ENCODE measurements at places on chromosomes 12 and 14. TPM values are rescaled to one million over a fixed set of nuclear protein-coding genes. Genes with fewer than 3 reads are reported as not detected.

- DNase-seq, result no peak
Measured at GRCh38 chr14:95404583-95404982, 84.9 kb upstream of the CLMN start.

DNA sequence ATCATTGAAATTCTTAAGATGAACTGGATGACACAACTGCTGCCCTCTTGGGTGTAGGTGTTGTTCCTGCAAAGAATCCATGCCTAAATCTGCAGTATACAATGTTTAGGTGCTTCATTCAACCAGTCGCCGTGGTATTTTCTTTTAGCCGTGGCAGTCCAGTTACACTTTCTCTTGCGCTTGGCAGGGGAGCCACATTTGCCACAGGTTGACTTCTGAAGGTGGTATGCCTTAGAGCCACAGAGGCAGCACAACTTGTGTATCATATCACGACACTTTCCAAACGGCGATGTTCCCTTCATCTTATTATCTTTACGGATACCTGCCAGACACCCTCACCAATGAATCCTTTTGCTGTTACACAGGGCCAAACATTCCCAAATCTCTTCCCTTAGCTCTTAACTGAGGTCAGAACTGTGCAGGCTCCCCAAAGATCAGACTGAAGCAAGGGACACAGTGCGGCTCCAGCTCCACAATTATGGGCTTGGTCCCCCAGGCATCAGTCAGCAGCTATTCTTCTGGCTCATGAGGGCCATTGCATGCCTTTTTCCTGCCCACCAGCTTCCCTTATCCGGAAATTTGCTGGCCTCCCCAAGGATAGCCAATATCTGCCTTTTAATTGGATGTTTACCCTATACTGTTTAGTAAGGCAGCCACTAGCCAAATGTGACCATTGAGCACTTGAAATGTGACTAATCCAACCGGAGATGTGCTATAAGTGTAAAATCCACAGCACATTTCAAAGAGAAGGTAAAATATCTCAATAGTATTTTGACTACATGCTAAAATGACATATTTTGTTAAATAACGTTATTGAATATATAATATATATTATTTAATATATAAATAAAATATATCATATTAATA, 50.7 kb downstream of the SENP1 start:
- DNase-seq, result no peak

DNA sequence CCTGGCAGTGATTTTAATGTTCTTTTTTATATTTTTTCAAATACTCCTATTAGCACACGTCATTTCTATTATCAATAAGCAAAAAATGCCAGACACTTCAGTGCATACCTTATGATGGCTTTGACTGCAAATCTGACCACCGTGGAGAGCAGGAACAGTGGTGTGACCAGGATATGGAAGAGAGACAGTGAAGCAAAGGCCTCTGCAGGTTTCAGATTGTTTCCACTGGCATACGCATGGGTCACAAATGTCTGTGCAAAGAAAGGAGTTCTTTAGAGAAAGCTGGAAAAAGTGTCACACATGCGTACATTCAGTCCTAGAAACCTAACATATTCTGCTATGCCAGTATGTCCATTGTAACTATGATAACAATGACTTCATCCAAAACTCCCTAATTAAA, 47.3 kb downstream of the ABCC9 start:
- no peak for DNase-seq

The ENDOU gene
- polyA plus RNA-seq, result 0.35 TPM

DNA sequence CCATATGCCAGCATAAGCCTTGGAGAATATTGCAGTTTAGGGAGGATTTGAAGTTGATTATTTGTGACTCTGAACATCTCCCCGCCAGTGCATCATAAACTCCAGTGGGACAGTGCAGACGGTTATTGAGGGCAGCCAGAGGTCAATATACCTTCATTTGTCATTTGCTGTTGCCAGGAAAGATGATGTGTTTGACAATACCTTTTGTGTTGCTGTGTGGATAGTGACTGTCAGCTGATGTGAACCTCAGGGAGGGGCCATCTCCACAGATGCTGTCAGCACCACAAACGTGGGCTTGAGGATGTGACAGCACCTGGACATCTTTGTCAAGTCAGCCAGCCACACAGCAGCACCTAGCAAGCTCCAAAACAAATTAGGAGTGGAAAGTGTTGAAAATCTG, 11.5 kb downstream of the CCDC198 start:
- DNase-seq, result no peak

- DNase-seq, result peak; percentile 66
Measured at GRCh38 chr12:52191841-52192791, at the start of gene KRT80. TSS of gene KRT80 (minus strand) at chr12:52192014. CDS start at chr12:52191902, 112 bp downstream.

DNA sequence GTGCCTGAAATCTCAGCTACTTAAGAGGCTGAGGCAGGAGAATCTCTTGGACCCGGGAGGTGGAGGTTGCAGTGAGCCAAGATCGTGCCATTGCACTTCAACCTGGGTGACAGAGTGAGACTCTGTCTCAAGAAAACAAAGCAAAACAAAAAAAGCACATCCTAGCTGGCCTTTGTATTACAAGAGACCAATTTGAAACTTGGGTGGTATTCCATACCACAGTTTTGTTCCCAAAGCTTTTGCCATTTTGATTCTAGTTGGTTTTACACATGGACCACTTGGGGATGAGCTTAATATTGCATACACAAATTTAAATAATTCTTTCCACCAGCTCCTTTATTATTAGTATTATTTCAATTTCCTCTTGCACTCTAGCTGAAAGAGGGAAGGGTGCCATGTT, 276.9 kb upstream of the SLC16A7 start:
- no peak for DNase-seq

DNA sequence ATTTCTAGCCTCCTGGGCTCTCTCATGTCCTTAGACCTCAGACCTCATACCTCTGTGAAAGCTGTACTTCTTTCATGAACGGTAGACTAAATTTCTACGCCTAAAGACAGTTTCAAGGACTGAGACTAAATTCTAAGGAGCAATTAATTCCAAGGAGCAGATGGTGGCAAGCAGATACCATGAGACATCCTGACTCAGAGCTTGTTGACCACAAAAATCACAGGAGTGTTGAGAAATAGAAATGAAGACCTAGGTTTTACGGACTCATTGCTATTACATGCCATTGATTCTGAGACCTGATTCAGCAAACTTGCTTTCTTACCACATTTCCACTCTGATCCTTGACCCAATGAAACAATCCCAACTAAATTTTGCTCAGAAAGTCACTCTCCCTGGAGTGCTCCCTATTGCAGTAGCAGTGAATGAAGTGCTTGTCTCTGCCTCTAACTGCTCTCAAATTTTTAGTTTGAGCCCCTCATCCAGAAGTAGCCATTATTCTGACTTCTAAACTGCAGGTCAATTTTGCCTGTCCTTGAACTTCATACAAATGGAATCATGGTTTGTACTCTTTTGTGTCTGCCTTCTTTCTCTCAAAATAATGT, 52.0 kb downstream of the PEX5 start:
- no peak for DNase-seq

- no peak for DNase-seq
Measured at GRCh38 chr14:60649875-60650372, 647 bp upstream of the SIX1 start.

Data from hindlimb muscle (tissue), 1 donor.